ENCODE measurements at places on chromosomes 13 and 19.
A peak's percentile ranks its signal among the peaks of the same experiment; 100 is the strongest.

DNA sequence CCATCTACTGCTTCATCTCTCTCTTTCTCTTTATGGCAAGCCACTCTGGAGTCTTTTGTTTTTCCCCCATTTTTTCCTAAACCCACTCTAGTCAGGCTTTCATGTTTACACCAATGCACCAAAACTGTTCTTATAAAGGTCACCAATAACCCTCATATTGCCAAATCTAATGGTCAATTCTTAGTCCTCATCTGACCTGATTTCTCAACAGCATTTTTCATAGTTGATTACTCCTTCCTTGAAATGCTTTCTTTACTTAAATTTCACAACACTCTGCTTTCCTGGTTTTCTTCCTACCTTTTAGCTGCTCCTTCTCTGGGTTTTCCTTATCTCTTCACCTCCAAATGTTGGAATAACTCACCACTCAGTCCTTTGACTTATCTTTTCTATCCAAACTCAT lies 47.9 kb downstream of the MICU2 start:
- DNase-seq: no peak

- no peak for DNase-seq
Measured at GRCh38 chr19:35757231-35757748, 461 bp upstream of the HSPB6 start.

GRCh38 chr19:30935146-30935545 lies 414.1 kb downstream of the TSHZ3 start:
- DNase-seq: no peak

DNA sequence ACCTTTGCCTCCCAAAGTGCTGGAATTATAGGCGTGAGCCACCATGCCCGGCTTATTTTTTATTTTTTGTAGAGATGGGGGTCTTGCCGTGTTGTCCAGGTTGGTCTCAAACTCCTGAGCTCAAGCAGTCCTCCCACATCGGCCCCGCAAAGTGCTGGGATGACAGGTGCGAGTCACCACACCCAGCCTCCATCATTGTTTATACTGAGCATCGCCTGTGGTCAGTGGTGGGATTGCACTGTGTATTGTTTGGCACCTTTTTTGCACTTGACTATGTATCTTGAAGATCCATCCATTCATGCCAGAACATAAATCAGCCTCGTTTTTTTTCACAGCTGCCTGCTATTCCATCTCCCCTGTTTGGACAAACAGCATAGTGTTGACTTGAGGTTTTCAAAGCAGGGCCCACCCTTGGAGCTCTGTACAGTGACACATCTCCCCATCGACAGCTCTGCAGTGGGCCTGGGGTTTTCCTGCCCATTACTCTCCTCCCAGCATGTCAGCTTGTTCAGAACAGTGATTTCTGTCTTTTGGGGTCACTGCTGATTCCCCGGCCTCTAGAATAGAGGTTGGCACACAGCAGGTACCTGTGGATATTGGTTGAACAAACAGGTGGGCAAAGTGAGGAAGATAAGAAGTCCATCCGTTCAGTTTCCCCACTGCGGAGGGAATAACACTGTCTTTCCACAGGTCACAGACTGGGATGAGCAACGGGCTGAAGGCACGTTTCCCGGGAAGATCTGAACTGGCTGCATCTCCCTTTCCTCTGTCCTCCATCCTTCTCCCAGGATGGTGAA lies 8.2 kb upstream of the UPK1A start:
- DNase-seq: no peak

GRCh38 chr13:111844682-111845081 lies 222.3 kb upstream of the SOX1 start:
- DNase-seq: no peak

DNA sequence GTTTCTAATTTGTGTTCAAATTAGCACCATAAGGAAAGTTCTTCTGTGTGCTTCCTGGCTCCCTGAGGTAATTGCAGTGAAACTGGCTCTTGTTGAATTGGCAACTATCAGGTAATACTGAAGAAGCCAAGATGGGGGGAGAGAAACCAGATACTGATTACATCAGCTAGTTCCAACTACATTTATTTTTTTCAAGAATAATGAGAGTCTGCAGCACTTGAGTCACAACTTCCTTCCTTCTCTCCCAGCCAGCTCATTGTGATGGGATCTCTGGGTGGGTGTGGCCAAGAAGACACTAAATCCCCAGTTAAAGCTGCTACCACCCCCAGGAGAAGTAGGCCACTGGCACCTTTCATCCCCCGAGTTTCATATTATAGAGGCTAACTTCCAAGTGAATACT lies 100.7 kb upstream of the RXFP2 start:
- DNase-seq: no peak

DNA sequence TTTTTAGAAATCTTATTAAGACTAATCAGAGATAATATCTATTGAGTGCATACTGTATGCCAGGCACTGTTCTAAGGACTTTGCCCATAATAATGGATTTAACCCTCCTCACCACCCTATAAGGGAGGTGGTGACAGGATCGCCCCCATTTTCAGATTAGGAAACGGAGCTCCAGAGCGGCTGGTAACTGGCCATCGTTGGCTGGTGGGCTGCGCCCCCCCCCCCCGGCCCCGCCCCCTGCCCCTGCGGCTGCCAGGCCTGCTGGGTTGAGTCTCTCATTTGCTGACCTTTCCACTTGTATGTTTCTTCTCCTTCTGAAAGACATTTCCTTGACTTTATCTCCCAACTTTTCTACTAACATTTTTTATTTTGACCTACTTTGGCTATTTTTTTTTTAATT lies 8.5 kb downstream of the ARHGEF7 start:
- no peak for DNase-seq

GRCh38 chr13:43872181-43872580 lies 7.4 kb downstream of the CCDC122 start:
- no peak for DNase-seq

DNA sequence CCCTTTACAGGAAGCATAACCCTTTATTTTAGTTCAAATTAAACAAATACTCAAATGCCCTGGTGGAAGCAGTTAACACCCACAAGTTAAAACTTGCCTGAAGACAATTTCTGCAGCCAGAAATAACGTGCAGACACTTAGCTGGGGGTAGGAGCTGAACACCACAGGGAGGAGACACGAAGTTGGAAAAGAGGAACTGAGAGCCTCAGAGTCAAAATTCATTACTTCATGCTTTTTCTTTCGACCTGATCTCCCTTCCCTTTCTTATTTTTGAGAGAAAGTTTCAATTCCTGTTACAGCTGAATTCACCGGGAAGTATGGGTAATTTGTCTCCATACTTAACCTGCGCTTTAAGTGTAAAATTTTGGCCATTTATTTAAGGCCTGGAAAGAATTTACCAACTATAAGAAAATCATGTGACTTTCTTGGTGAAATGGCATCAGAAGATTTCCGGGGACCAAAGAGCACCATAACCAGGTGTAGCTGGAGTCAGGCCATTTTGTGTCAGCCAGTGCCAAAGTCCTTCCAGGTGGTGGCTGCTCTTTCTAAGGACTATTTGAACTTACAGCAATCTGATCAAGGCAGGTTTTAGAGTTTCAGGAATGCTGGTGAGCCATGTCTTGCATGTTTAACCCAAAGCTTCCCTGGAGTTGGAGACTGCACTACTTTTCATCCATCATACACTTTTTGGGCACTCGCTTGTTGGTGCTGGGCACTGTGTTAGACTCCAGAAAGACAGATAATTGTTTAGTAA lies 46.5 kb upstream of the RCBTB2 start:
- DNase-seq: peak; percentile 15

DNA sequence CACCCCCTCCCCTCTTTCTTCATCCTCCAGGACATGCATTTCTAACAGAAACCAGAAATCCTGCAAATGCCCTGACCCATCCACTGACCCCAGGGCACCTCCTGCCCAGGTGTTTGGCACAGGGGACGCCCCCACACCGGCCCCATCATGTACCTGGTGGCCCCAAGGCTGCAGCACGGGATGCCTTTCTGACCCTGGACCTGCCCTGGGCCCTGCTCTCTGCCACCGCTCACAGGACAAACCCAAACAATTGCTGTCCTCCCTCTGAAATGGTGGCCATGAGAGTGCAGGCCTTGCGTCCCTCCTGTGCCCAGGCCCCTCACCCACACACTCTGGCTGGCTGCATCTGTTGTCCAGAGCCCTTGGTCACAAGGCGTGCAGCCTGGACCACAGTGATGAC lies 12.1 kb downstream of the SCGB2B2 start:
- no peak for DNase-seq

- DNase-seq: no peak
Measured at GRCh38 chr19:35044317-35045117, 3.0 kb downstream of the HPN start.

DNA sequence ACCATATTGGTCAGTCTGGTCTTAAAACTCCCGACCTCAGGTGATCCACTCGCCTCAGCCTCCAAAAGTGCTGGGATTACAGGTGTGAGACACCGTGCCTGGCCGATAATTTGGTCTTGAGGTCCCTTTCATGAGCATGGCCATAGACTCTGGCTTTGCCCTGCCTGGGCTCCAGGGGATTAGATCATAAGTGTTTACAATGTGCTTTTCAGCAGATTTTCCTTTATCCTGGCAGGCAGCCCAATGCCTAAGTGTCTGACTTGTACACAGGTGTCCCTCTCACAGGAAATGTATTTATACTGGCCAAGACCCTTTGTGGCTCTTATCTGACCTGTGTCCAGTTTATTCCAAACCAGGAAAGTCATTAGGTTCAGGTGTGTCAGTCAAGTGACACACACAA lies 15.9 kb downstream of the BCAM start:
- peak; percentile 25 for DNase-seq

DNA sequence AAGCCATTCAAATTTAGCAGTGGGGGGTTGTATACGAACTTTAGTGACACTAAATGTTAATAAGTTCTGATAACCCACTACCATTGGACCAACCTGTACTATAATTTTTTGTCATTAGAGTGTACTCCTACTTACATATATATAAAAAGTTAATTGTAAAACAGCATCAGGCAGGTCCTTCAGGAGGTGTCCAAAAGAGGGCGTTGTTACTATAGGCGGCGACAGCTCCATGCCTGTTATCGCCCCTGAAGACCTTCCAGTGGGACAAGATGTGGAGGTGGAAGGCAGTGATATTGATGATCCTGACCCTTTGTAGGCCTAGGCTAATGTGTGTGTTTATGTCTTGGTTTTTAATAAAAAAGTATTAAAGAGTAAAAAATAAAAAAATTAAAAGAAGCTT lies 27.5 kb downstream of the SPRYD7 start:
- DNase-seq: no peak

DNA sequence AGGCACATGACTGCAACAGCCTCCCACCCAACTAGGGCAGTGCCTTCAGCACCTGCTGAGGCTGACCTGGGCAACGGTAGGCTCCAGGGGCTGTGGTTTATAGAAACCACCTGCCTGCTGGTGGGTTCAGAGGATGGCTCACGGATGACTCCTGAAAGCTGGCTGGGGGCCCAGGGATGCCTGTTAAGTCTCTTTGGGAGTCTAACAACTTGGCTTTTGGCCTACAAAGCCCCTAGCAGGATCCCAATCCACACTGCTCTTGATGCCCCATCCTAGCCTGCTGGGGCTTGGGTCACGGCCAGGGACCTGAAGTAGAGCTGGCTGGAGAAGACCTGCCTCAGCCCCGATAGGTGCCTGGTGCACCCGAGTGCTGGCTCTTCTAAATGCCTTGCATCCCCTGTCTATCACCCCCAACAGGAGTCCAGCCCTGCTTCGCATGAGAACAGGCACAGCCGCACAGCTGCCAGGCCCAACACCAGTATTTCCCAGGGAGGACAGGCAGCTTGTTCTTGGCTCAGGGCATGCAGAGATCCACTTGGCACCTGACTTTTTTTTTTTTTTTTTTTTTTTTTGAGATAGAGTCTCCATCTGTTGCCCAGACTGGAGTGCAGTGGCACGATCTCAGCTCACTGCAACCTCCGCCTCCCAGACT lies 9.1 kb upstream of the EPHX3 start:
- no peak for DNase-seq

- DNase-seq: no peak
Measured at GRCh38 chr19:32018014-32018413, 327.4 kb upstream of the ZNF507 start.

DNA sequence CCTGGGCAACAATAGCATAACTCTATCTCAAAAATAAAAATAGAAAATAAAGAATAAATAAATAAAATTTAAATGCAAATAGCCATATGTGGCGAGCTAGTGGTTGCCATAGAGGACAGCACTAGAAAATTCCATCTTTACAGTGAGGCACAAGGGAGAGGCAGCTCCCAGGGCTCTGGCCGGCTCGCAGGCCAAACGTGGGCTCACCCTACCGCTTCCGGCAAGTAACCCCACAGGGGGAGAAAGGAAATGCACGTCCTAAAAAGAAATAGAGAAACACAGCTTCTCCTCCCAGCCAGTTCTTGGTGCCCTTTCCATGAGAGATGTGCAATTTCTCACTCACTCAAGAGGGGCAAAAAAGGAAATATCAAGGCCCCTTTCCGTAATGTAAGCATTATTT lies 12.4 kb upstream of the GRWD1 start:
- DNase-seq: no peak

DNA sequence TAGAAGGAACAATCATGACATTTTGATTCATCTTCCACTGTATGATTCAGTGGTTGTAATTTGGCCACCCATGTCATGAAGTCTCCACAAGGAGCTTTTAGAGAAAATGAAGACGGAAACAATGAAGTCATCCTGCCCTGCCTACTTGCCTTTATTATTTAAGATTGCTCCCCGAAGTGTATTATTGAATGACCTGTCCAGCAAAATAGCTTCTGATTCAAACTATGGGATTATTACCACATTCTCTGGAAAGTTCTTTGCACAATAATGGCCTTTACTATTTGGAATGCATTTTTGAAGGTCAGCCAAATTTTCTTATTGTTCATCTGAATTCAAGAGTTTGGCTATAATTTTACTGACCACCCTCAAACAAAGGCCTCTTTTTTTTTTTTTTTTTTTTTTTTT lies 77.8 kb upstream of the RFC3 start:
- DNase-seq: no peak

- no peak for DNase-seq
Measured at GRCh38 chr13:69108486-69108885, 999.1 kb upstream of the ATXN8OS start.

DNA sequence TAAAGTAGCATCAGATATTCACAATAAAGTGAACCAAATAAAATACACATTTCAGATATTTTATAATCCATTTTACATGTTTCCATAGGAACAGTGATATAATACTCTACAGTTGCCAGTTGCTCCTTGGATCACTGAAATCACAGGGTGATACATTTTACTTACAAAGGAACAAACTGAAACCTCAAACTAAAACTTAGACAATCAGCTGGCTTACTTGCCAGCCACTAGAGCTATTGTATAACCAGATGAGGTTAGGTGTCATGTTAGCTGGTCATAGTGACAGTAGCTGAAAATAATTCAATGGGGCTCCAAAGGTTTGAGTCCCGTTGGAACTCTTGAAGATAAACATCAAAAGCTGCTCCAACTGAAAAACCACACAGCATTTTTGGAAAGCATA lies 274.6 kb downstream of the ITGBL1 start:
- no peak for DNase-seq

DNA sequence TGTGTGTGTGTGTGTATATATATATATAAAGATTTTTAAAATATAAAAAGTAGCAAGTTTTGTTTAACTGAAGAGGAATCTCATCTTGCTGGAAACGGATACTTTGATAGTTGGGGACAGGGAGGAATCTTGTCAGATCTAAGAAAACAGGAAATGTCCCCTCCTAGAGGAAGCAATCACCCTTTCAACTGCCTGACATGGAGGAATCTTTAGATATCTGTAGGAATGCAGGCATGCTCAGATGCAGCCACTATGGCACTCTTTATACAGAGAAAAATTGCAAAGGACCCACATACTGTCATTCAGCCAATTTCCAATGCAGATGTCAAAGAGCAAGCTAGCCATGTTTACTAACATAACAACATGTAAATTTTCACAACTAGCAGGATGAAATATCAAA lies 38.8 kb downstream of the ZNF611 start:
- DNase-seq: no peak
